ENCODE measurements at places on chromosomes 16 and 17.

- no peak for DNase-seq
These were observed 58.5 kb downstream of the IQCK start for GRCh38 chr16:19776565-19776964.

DNA sequence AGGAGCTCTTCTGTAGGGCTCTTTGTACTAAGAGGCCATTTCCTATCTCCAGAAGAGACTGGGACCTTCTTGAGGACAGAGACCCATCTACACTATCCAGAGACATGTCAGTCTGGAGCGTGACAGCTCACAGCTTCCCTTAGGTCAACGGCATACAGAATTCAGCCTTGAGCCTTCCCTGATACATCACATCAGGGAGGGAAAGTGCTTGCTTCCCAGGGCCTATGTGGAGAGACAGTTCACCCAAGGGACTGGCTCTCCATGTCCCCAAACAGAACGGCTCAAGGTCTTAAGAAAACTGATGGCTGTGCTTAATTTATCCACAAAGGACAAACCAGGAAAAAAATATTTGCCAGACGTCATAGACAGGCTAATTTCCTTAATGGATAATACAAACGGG, 7.7 kb downstream of the CENPV start:
- no peak for DNase-seq

- no peak for DNase-seq
These were observed 210.4 kb upstream of the CHMP6 start for GRCh38 chr17:80781211-80781610.

- peak; percentile 42 for DNase-seq
These were observed 22.6 kb downstream of the NDE1 start for GRCh38 chr16:15672514-15673167.

- no peak for DNase-seq
These were observed 222.9 kb upstream of the IRX3 start for GRCh38 chr16:54509456-54509855.

DNA sequence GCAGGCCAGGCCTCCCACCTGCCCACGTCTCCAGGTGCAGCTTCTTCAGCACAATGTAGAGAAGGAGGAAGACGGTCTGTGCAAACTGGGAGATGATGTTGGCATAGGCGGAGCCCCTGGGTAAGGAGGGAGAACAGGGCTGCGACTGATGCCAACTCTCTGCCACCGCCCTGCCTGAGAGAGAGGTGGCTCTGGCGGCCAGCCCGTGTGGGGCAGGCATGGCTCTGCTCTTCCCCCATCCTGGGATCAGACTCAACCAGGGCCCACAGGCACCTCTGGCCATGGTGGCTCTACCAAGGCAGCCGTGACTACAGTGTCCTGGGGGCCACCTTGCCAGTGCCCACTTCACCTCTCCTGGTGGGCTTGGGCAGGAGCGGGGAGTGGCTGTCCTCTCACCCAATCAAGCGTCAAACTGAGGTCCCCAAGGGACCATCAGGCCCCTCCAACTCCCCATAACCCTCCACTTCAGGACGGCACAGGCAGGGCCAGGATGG, 8.6 kb downstream of the SLC47A2 start:
- no peak for DNase-seq

- no peak for DNase-seq
These were observed 392.9 kb downstream of the SLC39A11 start for GRCh38 chr17:72699545-72699944.

DNA sequence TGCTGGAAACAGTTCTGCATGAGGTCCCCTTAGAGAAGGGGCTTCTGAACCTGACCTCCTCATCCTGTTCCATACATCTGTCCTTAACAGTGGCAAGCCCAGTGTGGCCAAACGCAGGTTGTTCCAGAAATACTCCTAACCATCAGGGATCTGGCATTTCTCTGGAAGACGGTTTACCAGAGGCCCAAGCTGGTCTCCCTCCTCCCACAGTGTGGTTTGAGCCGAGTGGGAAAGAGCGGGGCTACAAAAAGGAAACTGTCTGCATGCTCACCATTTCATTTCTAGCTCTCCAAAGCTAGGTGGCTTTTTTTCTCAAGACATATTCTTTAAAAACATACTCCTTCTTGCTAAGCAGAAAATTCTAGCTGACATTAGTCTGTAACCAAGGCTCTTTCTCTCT, 6.0 kb downstream of the MXRA7 start:
- no peak for DNase-seq

- no peak for DNase-seq
These were observed 194.7 kb upstream of the KIF2B start for GRCh38 chr17:53628011-53628410.

DNA sequence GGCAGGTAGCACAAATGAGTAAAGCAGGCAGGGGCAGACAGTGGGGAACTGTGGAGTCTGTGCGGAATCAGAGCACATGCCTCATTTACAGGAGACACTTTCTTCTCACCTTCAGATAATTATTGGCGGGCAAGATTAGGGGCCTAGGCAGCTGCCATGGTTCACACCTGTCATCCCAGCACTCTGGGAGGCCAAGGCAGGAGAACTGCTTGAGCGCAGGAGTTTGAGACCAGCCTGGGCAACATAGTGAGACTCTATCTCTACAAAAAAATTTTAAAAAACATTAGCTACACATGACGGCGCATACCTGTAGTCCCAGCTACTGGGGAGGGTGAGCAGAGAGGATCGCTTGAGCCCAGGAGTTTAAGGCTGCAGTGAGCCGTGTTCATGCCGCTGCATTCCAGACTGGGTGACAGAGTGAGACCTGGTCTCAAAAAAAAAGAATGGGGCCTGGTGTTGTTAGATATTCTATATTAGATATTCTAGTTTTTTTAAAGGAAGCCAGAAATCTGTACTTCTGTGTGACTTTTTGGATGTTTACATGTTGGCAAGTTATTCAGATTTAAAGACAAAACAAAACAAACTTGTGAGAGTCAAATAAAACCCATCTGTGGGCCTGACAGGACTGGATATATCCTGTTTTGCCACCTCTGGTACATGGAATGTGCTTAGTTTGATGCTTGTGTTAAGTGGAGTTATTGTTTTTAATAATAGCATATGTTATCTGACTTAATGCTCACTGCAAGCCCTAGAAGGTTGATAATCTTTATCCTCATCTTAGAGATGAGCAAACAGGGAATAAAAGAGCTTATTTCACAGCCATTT, 4.9 kb upstream of the LPCAT2 start:
- no peak for DNase-seq

Measured in activated T-cell treated with anti-CD3 and anti-CD28 coated beads for 48 hours (primary cell).